Activated effector memory CD4-positive, alpha-beta T cell treated with anti-CD3 and anti-CD28 coated beads, Interleukin-2, amount 50 U/mL, for 16 hours (primary cell): ENCODE measurements at places on chromosomes 16 and 17.

- no peak for DNase-seq
Measured at GRCh38 chr16:69941251-69942098, 9.7 kb upstream of the CLEC18A start.

- DNase-seq, result no peak
Measured at GRCh38 chr17:49616601-49617131, 41.0 kb downstream of the NXPH3 start.

DNA sequence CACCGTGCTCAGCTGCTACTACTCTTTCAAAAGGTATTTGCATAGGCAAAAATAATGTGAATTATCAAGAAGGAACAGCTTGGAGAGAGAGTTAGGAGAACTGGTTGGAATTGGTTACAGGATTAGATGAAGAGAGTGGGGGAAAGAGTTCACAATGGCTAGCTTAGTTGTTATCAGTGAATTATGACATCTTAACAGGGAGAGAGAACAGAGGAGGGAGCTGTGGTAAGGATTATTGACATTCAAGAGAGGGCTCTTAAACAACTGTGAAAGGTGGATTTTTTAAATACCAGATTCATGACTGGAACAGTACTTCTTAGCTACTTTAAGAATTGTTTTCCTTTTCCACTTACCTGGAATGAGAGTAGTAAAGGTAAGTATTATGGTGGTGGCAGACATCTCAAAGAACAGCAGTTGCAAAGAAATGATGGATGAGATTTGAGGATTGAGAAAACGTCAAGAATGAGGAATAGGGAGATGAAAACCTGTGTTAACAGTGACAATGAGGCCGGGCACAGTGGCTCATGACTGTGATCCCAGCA, 43.9 kb upstream of the SLC5A11 start:
- DNase-seq, result no peak

DNA sequence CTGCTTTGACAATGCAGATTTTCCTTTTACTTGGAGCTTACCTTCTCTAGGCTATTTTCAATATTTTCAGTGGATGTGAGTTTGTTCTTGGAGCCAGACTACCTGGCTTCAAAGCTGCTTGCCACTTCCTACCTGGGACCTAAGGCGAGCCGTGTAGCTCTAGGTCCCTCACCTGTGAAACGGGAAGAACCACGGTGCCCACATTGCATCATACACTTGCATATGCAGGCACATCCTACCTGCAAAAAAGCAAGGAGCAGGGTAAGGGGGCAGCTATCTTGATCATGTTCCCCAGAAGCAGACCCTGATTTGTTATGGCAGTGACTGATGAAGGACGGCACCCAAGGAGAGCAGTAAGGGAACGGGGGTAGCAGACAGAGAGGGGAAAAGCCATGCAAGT, 27.0 kb upstream of the MPRIP start:
- peak; percentile 44 for DNase-seq

DNA sequence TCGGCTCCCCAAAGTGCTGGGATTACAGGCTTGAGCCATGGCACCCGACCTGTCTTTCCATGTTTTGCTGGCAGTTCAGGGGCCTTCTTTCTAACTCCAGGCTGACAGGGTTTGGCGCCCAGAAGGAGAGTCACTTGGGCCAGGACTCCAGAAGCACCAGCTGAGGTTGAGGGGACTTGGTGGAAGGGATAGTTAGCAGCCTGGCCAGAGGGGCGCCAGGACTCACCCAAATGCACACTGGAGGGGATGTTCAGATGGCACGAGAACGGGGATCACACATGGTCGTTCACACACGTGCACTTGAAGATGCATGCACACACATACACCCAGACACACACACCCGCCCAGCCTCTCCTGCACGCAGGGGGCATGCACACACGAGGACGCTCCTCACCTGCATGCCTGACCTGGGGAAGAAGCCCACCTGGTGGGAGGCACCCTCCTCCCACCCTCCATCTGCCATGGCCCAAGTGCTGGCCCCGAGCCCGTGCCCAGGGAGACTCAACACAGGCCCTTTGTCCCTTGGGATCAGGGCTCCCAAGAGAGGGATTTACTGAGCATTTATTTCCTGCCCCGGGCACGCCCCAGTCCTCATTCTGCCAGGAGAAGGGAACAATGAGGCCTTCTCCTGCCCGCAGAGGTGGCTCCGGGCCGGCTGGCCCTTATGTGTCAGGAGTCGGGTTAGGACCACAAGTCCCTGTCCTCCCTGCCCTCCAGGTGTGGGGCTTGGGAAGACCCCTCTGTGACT, 2.3 kb upstream of the PRSS21 start:
- DNase-seq, result peak; percentile 46

DNA sequence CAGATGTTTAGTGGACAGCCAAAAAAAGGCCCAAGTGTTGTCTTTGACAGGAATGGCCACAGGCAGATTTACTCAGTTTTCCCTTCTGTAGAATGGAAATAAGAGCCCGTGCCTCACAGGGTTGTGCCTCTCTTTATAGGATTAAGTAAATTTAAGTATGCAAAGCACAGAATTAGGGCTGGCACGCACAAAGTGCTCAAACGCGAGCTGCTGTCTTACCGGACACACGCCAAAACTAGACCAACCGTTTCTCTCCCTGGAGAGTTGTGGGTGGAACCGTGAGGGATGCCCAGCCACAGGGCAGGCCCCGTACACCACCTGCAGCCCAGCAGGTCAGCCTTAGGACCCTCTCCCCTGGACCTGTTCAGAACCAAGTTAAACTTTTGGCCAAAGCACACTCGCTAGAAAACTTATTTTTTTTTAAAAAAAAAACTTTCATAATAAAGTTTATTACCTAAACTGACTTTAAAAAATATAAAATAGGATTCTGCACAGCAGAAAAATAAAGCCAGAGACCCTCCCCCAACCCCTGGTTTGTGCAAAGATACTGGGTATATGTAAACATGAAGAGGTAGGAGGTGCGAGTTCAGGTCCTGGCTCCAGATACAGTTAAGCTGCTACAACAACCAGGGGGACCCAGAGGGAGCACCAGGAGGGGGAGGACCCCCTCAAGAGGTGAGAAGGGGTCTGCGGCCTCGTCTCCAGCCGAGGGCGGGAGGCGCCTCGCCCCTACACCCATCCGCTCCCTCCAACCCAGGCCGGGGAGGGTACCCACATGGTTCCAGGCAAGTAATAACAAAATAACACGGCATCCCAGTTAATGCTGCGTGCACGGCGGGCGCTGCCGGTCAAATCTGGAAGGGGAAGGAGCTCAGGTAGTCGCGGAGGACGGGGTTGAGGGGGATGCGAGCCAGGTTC, 1.8 kb downstream of the SOCS1 start:
- peak; percentile 69 for DNase-seq

- no peak for DNase-seq
Measured at GRCh38 chr16:4641895-4642294, 17.3 kb downstream of the MGRN1 start.

- DNase-seq, result no peak
Measured at GRCh38 chr17:38743556-38744171, 4.5 kb downstream of the PCGF2 start.

DNA sequence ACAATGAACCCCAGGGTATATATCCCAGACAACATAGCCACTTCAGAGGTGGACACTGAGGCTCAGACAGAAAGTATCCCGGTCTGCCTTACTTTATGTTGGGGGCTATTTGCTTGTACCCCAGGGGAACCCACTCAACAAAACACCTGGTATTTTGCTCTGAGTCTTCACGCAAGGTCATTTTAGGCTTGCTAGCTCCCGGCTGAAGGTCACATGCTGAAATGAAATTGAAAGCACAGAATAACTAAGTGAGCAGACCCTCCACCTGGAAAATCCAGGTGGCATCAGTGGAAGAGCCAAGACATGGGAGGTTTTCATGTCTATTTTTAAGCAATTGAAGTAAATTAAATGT, 4.1 kb upstream of the KDM8 start:
- no peak for DNase-seq

DNA sequence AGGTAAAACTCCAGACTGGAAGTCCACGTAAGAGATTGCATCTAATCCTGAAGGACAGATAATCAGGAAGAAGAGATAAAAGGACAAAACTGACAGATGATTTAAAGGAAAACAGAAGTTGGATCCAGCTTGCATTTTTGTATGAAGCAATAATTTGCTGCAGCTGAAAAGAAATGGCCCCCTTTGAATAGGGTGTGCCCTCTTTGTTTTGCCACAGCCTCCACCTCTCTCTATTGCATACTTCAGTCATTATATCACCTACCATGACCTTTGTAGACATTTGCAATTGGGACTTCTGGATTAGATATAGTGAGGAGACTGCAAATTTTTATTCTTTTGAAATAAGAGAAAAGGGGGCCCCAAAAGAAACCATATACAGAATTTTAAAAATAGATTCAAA, 8.1 kb downstream of the NOG start:
- DNase-seq, result no peak

DNA sequence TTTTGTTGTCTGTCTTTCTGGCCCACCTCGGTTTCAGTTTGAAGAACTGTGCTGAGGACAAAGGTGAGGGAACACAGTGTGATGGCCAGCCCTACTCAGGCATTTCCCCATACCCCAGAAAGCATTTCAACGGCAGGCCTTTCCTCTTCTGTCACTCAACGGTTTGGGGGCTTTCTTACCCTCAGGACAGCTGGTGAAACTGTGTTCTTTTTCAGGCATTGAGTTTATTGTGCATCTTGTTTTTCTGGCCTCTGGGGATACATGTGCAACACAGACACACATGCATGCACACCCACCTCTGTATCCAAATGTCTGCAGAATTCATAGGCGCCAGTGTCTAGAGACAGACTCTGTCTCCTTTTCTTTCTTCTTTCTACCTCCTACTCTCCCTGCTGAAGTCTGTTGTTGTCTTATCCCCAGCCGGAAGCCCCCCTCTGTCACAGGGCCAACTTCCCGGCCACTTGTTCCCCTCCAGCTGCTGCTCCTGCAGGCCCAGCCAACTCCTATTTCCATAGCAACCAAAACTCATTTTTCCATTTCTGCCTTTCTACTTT, 17.0 kb downstream of the CHD9 start:
- DNase-seq, result no peak
